ENCODE measurements at places on chromosomes 11 and 22.

DNA sequence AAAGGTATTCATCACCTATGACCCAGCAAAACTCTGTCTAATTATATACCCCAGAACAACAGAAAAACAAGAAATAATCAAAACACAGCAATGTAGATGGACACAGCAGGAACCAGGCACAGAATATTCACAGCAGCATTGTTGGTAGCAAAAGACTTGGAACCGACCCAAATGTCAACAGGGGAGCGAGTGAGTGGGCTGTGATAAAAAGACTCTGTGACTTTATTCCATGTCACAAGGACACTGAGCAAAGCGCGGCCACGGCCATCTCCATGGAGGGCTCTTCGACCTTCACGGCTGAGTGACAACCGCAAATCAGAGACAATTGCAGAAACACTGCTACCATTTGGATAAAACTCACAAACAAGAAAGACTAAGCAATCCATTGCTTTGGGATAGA is 1373.1 kb downstream of the TBC1D22A start:
- DNase-seq, result no peak

GRCh38 chr22:43546186-43546585 is 134.4 kb downstream of the MPPED1 start:
- DNase-seq, result no peak

- DNase-seq, result no peak
Measured at GRCh38 chr22:35608088-35608487, 9.0 kb downstream of the MB start.

- no peak for DNase-seq
Measured at GRCh38 chr11:65714433-65714832, 2.4 kb downstream of the KAT5 start.

DNA sequence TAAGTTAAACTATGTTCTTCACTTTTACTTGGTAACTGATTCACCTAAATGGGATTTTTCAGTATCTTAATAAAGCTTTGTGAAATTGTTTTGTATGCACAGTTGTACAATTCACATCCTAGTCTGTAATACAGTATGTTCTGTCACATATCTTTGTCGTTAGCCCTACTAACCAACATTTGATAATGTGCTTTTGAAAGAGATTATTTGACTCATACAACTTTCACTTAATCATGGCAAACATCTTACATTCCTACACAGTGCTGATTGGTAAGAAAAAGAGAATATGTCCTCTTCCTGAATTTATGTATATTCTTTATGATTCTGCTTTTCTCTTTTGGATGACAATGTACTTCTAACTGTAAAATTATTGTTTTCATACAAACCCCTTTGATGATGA is 234.5 kb downstream of the METTL15 start:
- DNase-seq, result no peak

- no peak for DNase-seq
Measured at GRCh38 chr11:41997844-41998401, 538.5 kb upstream of the LRRC4C start.

DNA sequence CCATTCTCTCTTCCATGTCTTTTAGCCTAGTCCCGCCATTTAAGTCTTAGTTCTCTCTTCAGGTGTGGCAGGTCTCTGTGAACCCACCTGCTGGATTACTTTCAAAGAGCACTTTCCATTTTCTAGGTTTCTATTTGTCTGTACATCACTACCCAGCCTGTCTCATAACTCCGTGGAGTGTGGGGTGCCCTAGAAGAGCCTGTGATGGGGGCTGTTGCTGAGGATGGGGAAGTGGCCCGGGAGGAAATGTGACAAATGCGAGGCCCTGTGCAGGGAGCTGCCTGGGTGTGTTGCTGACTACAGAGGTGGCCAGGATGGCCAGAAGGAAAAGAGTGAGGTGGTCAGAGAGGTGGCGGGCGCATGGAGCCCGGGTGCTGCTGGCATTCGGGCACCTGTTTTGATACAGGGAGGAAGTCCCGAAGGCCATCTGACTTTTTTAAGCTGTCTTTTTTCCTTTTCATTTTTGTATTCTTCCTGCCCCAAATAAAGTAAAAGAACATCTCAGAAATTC is 10.7 kb downstream of the DGCR8 start:
- no peak for DNase-seq

- no peak for DNase-seq
Measured at GRCh38 chr11:15613789-15614188, 499.1 kb downstream of the INSC start.

- no peak for DNase-seq
Measured at GRCh38 chr11:131744847-131745246, 374.4 kb downstream of the NTM start.

DNA sequence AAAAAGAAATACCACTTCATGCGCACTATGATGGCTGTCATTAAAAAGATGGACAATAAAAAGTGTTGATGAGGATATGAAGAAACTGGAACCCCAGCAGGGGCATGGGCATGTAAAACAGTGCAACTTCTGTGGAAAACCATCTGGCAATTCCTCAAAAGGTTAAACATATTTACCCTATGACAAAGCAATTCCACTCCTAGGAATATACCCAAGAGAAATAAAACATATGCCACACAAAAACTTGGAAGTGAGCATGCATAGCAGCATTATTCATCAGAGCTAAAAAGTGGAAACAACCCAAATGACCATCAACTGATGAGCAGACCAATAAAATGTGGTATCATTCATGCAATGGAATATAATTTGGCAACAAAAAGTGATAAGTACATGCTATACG is 50.1 kb downstream of the LRRC32 start:
- DNase-seq, result no peak

DNA sequence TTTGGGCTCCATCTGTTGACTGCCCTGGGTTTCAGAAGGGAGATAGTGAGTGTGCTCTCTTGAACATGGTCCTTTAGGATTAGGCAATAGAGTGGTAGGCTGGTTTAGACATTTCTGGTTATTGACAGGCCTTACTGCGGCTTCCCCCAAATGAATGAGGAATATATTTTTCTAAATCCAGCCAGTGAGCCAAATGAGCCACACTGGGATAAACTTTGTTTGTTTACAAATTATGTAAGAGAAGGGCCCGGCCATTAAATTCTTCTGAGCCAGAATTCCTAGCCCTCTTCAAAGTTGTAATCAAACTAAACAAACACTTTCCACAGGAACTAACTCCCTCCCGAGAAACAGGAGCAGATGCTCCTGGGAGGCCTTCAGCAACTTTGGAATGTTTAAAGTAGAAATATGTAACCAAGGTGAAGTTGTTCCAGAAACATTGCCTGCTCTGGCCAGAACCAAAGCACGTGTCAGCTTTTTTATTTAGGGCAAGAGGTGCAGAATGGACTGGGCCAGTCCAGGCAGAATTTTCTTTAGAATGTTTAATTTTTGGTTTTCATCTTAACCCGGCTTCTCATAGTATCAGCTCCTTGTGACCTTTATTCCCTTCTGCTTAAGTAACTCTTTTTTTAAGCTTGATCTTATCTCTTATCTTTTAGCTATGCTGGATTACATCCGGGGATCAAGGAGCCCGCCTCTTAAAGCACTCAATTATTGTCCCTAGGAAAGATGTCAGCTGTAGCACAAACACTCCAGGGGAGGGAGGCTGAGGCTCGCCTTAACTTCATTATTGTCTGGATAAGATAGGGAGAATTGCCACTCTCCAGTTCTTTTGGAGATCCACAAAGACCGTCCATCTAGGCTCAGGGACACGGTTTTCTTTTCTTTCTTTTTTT is 28.7 kb downstream of the ZNRF3 start:
- no peak for DNase-seq

GRCh38 chr11:61777234-61778090 is 14.9 kb downstream of the TMEM258 start:
- peak; percentile 25 for DNase-seq

DNA sequence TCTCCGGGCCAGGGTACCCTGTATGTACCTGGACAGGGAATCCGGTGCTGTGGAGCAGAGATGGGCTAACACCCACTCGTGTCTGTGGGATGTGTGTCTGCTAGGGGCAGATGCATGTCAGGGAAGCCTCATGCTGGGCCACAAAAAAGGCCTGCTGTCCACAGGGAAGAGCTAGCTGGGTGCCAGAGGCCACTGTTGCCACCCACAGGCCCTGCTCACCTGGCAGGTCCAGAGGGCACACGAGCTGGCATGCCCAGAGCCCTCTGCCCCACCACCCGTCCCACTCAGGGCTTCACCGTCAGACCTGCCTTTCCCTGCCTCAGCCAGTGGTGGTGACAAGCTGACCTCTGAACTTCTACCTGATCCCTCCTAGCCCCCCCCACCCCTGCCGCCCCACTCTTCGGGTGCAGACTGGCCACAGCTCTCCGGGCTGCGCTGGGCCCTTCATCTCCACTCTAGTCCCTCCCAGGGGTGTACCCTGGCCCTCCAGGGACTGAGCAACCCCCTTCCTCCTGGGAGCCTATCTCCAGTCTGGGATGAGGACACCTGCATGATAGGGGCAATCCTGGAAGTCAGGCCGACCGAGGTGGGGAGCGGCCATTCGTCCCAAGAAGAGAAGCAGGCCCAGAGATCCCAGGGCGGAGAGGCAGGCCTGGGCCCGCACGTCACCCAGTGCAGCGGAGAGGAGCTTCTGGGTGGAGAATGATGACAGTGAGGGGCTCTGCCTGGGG is 1.4 kb downstream of the SLC25A22 start:
- no peak for DNase-seq

GRCh38 chr22:27311698-27312550 is 489.6 kb downstream of the MN1 start:
- no peak for DNase-seq

DNA sequence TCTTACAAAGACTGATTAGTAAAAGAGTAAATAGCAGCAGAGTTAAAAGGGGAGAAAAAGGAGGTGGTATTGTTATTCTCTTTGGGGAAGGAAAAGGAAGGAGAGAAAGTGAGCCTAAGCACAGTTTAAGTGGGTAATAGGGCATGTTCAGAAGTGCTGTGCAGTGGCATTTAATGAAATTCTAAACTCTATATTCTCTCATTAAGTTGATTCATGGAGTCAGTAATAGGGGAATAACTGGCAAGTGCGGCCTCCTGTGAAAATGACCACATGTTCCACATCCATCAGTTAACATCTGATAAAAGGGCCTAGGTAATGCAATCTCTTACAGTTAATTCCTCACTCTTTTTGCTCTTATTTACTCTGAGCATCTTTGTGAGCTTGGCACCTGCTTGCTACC is 516.7 kb downstream of the JRKL start:
- no peak for DNase-seq

DNA sequence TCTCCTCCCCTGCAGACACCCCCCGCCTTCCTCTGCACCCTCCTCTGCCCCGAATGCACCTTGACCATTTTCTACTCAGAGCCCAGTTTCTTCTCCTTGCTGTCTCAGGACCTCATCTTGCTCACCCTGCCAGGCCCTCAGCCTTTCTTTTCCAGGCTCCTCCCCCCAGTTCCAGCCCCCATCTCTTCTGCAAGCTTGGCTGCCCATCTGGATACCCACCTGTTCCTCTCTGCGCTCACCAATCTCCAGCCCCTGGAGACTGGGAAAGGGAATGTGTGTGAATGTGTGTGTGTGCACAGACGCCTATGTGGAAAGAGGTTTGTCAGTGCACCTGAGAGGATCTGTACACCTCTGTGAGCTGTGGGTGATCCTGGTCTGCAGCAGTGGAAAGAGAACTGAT is 36.4 kb downstream of the SLC22A12 start:
- DNase-seq, result no peak

DNA sequence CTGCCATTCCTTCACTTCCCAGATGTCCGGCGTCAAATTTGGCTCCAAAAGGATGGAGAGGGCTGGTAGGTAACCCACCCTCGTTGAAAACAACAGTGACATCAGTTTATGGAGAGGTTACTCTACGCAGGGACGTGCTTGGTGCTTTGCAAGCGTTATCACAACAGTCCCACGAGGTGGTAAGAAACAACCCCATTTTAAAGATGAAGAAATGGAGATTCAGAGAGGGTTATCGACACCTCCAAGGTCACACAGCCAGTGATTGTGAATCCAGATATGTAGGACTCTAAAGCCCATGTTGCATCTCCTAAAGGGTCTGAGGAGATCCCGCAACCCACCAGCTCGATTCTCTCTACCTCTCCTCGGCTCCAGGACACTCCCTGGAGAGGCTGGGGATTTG is 773 bp downstream of the MIAT start:
- no peak for DNase-seq

DNA sequence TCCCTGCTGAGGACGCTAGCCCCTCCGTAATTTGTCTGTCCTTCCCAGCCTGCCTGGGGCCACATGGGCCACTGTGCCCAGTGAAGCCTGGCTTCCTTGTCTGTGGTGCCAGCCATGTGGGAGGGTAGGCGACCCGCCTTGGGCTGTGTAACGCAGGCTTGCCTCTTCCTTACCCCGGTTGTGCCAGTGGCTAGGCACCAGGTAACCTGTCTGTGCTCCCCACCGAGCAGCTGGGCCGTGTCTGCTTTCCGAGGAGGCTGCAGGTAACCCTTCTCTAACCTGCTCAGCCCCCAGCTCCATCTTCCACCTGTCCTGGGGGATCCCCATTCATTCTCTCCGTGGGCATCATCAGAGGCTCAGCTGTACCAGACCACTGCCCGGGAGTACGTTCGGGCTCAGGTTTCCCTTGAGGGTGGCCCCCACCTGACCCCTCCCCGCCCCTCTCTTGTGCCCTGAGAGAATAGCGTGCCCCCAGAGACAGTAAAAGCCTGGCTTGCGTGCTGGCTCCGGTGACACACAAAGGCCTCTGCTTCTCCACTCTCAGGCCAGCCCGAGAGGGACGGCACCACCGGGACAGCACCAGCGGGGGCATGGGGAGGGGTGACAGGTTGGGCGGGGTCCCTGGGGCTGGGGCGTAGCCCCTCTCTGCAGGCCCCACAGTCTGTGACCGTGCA is 79.1 kb downstream of the CDKN1C start:
- no peak for DNase-seq

DNA sequence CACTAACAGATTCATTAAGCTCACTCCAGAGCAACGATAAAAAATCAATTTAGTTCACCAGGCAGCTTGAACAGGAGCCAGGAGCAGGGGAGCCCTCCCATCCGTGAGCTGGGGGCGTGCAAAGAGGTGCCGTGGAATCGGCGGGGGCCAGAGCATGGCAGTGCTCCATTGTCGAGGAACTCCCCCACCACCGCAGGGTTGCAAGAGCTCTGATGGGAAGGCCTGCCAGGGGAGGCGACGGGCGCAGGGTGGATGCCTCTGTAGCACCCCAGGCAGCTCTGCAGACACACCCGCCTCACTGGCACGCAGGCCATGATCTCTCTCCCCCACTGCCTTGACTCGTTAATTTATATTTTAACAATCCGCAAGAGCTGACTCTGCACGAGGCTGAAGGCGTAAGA is 433.2 kb downstream of the MIAT start:
- DNase-seq, result no peak

GRCh38 chr11:115391160-115391559 is 113.1 kb downstream of the CADM1 start:
- DNase-seq, result no peak

Measured in stimulated activated CD8-positive, alpha-beta memory T cell treated with anti-CD3 and anti-CD28 coated beads, Interleukin-15, amount 100 ng/mL, for 24 hours (primary cell).